ENCODE measurements at places on chromosomes 1 and 21.
A peak's percentile ranks its signal among the peaks of the same experiment; 100 is the strongest.

DNA sequence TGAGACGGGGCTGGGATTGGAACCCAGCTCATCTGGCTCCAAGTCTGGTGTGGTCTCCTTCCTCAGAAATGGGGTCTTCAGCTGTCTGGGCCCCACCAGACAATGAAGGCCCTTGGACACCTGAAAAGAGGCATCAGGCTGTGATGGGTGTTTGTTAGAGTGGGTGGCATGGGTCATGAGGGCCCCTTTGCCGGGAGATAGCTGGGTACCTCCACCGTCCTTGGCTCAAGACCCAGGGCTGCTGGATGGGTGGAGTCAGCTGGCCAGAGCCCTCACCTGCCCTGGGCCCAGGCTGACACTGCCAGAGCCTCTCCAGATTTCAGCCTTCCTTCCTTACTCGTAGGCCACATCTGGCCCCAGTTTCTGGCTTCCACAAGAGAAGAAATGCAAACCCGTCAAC is 13.4 kb upstream of the TTC22 start:
- DNase-seq: no peak

DNA sequence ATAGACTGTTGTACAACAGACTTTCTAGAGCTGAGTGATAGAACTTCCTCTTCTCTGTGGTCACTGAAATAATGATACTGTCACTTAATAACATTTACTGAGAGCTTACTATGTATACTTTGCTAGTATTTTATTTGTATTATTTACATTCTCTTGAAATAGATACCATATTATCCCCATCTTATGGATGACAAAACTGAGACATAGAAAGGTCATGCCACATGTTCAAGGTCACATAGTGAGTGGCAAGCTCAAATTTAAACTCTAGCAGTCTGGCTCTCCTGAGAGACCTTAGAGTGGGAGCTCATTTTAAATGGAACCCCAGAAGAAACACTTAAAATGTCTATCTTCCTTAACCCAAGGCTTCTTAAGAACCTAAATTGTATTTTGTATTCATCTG is 266.6 kb upstream of the CAMK1G start:
- DNase-seq: no peak

- DNase-seq: no peak
Measured at GRCh38 chr1:153526132-153526543, 9.7 kb downstream of the S100A6 start.

DNA sequence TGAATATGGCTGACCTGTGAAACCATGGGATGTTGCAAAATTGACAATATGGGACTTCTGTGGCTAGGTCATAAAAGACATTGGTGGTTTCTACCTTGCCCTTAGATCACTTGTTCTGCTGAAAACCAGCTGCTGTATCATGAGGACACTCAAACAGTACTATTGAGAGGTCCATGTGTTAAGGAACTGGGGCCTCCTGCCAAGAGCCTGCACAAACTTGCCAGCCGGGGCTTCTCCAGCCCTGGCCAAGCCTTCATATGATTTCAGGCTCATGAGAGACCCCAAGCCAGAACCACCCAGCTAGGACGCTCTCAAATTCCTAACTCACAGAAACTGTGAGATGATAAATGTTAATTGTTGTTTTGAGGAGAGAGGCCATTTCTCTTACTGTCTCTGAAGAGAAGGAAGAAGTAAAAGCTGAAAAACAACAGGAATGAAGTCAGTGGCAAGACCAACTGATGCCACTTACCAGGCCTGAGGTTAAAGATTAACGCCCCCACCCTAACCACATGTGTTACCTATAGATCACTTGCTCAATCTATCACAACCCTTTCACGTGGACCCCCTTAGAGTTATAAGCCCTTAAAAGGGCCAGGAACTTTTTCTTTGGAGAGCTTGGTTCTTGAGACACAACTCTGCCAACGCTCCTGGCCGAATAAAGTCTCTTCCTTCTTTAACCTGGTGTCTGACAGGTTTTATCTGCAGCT is 3.9 kb upstream of the PITHD1 start:
- no peak for DNase-seq

- DNase-seq: no peak
Measured at GRCh38 chr1:37473431-37474045, 842 bp upstream of the ZC3H12A start.

- DNase-seq: no peak
Measured at GRCh38 chr1:44265656-44266358, 52.5 kb downstream of the DMAP1 start.

- no peak for DNase-seq
Measured at GRCh38 chr1:44624268-44624901, 49.9 kb downstream of the TMEM53 start.

DNA sequence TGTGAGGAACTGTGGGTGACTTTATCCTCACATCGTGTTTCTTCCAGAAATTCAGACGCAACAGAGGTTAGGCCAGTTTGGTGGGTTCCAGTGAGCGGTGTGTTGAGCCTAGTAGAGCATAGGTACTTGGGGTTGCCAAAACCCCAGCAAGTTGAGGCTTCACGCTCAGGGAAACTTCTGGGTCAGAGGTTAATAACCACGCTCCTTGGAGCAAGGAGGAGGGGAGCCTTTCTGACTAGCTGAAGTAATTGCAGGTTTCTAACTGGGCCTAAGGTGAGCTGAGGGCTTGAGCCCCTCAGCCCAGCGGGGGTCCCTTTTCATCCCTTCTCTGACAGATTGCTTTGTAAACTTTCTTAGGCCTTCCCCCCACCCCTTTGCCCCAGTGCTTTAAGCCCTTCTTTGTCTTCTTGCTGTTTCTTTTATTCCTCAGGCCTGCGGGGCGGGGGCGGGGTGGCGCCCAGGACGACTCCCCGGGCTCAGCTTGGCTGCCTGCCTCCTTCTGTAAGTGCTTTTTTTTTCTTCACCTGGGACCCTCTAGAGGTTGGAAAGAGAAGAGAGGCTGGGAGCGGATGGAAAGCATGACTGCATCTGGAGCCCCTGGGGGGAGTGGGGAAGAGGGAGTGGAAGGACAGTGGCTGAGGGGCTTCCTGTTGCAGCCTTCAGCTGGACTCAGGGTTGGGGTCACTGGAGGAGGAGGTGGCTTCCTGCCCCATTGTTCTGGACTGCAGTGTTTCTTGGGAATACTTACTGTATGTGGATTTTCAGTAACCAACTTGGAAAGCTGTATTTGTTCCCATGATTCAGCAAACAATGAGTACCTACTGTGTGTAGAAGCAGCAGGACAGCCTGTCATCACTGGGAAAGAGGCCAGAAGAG is 1.3 kb upstream of the ZNF436 start:
- DNase-seq: no peak

DNA sequence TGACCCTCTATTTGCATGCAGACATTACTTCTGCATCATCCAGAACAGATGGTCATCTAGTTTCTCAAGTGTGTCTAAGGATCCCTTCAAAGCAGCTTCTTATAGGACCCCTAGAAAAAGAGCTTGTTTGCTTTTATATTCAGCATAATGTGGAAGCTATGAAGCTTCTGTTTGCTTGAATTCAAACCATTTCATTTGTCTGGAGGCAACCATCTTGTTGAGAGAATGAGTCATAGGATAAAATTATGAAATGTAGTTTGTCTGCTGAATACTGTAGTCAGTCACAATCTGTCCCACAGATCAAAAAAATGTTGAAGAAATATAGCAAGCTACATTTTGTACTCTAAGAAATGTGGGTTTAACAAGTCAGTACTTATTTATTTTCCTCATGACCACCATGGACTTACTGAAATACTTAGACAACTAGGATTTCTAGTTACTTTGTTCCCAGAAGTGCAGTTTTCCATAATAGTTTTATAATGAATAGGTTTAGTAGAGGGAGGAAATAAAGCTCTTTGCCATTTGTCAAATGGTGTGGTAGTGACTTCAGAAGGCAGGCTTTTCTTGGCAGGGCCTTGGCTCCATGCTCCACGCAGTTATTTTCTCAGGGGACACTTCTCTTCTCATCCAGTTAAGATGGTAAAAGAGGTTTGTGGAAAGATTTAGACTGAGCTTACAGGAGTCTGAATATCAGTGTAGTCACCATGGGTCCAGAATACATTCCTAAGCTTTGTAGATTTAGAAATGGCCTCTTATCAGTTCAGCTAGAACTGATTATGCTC is 74.8 kb upstream of the DEPDC1 start:
- DNase-seq: no peak

DNA sequence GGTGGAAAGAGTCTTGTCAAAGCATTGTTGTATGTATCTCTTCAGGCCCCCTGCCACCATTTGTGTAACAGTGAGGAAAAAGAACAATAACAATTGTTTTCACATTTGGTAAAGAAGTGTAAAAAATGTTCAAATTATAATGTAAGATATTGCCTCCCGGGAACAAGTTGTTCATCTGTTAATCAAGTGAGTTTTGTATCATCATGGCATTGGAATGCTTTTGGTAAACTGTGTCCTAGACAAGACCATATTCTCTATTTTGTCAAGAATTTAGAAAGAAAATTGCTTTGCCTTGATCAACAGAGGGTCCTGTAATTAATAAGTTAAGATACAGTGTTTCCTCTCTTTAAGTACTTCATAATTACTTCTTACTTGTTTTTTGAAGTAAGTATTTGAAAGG is 692.0 kb upstream of the NR5A2 start:
- DNase-seq: no peak

DNA sequence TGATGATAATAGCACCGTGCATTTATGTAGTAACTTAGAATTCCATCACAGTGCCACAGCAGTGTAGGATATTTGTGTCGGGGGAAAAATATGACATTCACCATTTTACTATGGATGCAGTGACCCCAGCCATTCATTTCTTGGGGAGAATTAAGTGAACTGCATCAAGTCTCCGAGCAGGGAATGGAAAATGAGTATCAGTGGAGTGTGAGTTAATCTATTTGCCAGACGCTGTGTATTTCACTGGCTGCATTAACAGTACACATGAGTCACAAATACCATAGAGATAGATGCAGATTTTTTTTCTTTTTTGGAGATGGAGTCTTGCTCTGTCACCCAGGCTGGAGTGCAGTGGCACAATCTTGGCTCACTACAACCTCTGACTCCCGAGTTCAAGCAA is 33.8 kb upstream of the SLC45A1 start:
- DNase-seq: no peak

DNA sequence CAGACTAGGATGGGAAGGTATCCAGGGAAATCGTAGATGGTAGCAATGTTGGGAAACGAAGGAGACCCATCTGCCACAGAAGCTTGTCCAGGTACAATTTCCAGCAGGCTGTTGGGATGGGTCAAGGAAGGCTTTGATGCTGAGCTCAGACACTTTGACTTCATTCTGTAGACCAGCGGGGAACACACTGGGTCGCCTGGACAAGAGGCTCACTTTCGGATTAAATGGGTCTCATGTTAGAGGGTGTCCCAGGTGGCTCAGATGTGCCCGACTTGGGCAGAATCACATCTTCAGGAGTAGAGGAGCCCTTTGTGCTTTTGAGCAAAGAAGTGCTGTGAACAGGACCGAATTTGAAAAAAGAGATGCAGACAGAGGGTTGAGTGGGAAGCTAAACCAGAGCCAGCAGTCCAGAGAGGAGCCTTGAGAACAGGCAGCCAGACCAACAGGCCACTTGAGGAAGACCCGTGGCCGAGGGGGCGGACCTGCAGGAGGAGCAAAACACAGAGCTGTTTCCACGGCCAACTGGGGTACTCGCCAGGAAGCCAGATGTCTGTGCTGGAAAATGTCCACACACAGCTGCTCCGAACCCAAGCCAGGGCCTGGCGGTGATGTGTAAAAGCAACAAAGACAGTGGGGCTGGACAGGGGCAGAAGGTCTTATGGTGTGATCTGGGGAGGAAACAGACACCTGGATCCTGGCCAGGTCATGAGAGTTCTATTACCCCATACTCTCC is 146.9 kb downstream of the AJAP1 start:
- DNase-seq: no peak

DNA sequence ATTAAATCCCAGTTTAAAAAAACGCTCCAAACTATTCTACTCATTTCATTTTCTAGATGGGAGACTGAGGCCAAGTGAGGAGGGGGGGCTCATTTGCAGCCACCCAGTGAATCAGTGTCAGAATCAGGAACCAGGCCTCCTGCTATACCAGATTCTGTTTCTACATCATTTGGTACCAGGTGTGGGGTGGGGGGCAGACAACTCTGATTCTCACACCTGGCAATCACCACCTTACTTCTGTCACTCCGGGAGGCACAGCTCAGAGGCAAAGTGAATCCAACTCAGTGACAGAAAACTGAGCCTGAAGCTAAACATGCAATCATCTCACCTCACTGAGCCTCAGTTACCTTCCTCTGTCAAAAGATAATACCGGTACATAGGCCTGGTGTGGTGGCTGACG is 23.5 kb upstream of the ID3 start:
- DNase-seq: no peak

- DNase-seq: no peak
Measured at GRCh38 chr1:116981521-116982037, 20.0 kb upstream of the CD101 start.

GRCh38 chr21:23455676-23456075 is 2151.6 kb downstream of the MRPL39 start:
- DNase-seq: no peak

GRCh38 chr1:43621386-43621785 is 28.6 kb upstream of the KDM4A start:
- DNase-seq: no peak

DNA sequence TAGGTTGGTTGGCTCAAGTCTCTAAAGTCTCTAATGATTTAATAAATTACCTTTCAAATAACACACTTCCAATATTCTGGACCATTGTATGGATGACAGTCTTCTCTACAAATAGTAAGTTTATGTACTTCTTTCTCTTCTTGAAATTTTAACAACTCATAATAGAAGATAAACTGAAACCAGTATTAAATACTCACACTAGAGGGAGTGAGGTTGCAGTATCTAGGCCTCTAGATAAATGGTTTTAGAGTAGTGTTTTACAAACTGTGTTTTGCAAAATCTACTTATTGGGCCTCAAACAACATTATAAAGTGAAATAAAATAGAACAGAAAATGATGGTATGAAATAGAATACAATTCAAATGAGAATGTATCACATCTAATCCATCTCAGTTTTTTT is 479.9 kb upstream of the BRINP3 start:
- DNase-seq: no peak

- DNase-seq: no peak
Measured at GRCh38 chr1:198809247-198809646, 170.4 kb downstream of the PTPRC start.

- no peak for DNase-seq
Measured at GRCh38 chr1:216887032-216887431, 163.8 kb upstream of the ESRRG start.

GRCh38 chr1:8373581-8374241 is 55.8 kb downstream of the SLC45A1 start:
- no peak for DNase-seq

- no peak for DNase-seq
Measured at GRCh38 chr1:173268786-173269277, 61.7 kb upstream of the TNFSF4 start.

- DNase-seq: no peak
Measured at GRCh38 chr1:18927082-18927653, 24.8 kb upstream of the ALDH4A1 start.

DNA sequence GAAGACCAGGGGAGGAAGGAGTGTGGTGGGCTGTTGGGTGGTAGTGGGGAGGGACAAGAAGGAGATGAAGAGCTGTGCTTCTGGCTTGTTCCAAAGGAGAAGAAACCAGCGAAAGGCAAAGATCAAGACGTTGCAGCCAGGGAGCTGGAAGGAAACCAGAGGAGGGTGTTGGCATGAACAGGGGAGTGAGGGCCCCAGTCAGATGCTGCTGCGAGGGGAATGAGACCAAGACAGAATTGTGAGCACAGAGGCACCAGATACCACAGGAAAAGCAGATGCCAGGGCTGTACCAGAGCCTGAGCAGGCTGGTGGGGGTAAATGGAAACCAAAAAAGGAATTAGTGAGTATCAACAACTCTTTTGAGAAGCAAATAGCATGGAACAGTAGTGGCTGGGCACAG is 6.0 kb downstream of the LAD1 start:
- DNase-seq: no peak

- DNase-seq: peak; percentile 66
Measured at GRCh38 chr1:15345705-15346345, 63.9 kb upstream of the EFHD2 start.

GRCh38 chr1:47618222-47618720 is 180.4 kb downstream of the FOXD2 start:
- DNase-seq: no peak
